BJ (cell line): ENCODE measurements at places on chromosomes 7 and 10.

GRCh38 chr10:128463991-128464760 lies 338.0 kb upstream of the MKI67 start:
- no peak for DNase-seq

- DNase-seq = no peak
Measured at GRCh38 chr10:80542652-80543318, 5.1 kb downstream of the SH2D4B start.

- DNase-seq = no peak
Measured at GRCh38 chr10:131198843-131199242, 112.7 kb downstream of the TCERG1L start.

GRCh38 chr10:13908475-13908874 lies 321.7 kb downstream of the PRPF18 start:
- no peak for DNase-seq

DNA sequence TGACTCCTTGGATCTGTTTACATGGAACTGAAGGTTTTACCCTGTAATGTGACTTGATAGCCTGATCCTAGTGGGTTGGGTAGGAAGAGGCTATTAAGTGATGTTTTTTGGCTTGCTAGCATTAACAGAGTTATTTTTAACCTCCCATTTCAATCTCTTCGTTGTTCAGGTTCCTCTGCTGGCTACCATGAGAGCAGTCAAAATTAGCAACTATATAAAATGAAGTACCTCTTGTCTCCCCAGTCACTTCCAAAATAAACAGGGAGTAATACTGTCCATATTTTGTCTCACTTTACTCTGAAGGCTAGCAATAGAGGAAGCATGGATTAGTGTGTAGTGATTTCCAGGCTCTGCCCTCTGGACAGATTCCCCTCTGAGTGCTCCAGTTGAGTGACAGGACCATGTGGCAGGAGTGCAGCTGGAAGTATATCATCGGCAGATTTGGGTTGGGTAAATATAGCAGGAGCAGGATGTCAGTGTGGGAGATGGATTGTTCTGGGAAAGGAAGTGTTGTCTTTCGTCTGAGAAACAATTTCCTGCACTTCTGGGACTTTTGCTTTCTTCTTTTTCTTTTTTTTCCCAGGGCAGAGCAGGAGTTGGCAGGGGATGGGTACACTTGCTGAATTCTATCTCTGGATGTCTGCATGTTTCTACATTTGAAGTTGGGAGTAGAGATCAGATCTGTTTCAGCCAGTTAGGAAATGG lies 35.2 kb downstream of the GBF1 start:
- DNase-seq = no peak

DNA sequence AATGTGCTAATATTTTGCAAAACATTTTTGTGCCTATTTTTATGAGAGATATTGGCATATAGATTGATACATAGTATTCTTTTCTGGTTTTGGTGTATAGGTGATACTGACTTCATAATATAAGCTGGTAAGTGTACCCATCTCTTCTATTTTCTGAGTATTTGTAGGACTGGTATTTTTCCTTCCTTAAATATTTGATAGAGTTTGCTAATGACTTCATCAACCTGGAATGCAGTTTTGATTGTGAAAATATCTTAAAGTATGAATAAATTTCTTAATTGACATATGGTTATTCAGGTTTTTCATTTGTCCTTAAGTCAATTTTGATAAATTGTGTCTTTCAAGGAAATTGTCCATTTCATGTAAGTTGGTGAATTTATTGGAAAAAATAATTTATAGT lies 6.1 kb upstream of the SCRN1 start:
- DNase-seq = no peak

- no peak for DNase-seq
Measured at GRCh38 chr10:48484911-48485310, 120.0 kb downstream of the ARHGAP22 start.

GRCh38 chr7:12583922-12584321 lies 13.4 kb downstream of the SCIN start:
- DNase-seq = no peak
